ENCODE measurements at places on chromosomes 5 and 9.

DNA sequence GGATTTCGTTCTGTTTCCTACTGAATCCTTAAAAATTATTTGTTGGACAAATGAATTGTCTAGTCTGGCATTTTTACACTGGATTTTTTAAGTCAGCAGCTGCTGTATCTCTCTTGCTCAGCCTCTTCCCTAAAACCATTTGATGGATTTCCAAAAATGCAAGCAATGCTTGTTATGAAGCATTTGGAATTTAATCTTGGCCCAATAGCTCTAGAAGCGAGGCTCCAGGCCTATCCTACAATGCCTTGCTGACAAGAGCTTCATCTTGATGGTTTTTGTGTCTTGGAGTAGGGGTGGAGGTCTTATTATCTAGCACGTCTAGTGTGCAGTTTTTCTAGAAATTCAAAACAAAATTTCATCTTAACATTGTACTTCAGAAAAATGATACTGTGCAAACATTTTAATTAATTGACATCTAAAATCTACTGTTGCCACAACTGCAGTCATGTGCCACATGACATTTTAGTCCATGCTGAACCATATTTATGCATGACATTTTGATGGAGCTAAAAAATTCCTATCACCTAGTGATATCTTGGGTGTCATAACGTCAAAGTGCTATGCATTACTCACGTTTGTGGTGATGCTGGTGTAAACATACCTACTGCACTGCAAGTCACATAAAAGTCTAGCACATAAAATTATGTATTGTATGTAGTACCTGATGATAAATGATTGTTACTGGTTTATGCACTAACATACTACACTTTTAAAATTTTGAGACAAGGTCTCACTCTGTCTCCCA, 5.9 kb upstream of the RAD23B start:
- no peak for DNase-seq

- DNase-seq = no peak
Observed at GRCh38 chr5:66538531-66538930, 57.7 kb upstream of the MAST4 start.

DNA sequence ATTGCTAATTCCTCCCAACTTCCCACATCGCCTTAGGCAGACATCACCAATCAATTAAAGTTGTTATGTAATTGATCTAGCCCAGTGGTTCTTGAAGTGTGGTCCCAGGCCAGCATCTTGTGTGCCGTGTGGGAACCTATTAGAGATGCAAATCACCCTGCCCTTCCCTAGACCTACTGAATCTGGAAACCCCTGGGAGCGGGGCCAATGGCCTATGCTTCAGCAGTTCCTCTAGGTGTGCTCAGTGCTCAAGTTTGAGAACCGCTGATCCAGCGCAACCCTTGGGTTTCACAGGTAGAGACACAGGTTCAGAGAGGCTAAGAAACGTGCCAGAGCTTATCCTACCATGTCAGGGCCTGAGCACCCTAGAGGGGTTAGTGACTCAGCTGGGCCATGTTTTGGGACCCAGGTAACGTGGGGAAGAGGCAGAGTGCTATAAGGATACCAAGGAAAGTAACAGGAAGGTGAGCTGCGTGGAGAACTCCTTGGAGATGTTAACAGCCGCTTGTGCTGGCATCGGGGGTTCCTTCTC, 4.4 kb downstream of the SLC34A1 start:
- no peak for DNase-seq

- DNase-seq = no peak
Observed at GRCh38 chr9:2727374-2727773, 10.1 kb downstream of the KCNV2 start.

DNA sequence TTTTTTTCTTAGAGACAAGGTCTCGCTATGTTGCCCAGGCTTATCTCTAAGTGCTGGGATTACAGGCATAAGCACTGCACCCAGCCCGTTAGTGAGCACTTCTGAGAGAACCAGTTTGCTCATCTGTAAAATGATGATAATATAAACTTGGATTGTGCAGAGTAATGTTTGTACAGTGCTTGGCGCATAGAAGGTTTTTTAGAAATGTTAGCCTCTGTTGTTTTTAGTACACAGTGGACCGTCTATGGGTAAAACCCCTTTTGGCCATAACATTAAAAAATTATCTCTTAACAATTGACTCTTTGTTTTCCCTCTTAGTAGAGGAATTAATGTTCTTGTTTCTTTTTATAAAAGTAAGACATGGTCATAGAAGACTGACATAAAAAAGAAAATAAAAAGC, 202.1 kb downstream of the PCSK5 start:
- no peak for DNase-seq

DNA sequence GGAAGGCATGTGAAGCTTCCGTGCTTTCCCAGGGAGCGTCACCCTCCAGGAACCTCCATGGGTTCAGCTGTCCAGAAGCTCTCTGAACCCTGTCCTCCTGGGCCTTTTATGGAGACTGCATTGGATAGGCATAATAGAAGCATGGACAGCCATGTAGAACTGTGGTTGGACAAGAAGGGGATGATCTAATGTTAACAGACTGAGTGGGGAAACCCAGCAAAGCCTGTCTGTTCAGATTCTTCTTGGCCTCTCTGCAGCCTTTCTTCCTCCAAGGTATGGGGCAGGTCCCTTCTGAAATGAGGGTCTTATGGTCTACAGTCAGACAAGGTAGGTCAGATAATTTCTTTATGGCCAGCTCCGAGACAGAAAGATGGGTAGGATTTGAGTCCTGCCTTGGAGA, 59.1 kb upstream of the CTNNA1 start:
- DNase-seq = no peak

DNA sequence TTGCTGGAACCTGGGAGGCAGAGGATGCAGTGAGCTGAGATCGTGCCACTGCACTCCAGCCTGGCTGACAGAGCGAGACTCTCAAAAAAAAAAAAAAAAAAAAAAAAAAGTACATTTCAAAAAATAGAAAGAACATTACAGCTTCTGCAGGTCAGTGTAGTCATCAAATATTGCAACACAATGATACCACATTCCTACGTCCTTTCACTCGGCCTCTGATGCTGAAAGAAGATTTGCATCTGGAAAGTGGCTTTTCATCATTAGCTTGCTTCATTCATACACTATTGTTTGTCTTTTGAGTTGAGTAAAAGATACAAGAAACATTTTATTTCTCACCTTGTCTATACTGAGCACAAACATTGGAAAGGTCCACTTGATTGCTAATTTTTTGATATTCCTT, 59.6 kb upstream of the CPLANE1 start:
- no peak for DNase-seq

DNA sequence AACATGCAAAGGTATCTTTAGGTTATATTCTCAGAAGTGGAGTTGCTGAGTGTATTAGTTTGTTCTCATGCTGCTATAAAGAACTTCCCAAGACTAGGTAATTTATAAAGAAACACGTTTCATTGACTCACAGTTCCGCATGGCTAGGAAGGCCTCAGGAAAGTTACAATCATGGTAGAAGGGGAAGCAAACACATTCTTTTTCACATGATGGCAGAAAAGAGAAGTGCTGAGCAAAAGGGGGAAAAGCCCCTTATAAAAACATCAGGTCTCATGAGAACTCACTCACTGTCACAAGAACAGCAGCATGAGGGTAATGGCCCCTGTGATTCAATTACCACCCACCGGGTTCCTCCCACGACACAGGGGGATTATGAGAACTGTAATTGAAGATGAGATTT, 163.6 kb upstream of the PRLR start:
- DNase-seq = no peak

- DNase-seq = no peak
Observed at GRCh38 chr9:91474656-91475055, 51.0 kb upstream of the NFIL3 start.

DNA sequence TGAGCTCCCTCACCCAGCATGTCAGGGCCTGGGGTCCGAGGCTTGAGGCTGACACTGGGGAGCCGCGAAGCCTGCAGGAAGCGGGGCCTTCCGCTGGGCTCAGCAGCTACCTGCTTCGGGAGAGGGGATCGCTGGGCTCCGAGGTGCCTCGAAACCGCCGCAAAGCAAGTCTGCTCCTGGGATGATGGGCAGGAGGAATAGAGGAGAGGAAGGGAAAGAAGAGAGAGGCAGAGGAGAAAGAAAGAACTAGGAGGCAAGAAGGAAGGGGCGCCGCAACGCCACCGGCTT, 1.5 kb upstream of the PRDM12 start:
- DNase-seq = no peak

All from activated naive CD4-positive, alpha-beta T cell (primary cell).